ENCODE measurements at places on chromosomes 4 and X.
A peak's percentile ranks its signal among the peaks of the same experiment; 100 is the strongest.

DNA sequence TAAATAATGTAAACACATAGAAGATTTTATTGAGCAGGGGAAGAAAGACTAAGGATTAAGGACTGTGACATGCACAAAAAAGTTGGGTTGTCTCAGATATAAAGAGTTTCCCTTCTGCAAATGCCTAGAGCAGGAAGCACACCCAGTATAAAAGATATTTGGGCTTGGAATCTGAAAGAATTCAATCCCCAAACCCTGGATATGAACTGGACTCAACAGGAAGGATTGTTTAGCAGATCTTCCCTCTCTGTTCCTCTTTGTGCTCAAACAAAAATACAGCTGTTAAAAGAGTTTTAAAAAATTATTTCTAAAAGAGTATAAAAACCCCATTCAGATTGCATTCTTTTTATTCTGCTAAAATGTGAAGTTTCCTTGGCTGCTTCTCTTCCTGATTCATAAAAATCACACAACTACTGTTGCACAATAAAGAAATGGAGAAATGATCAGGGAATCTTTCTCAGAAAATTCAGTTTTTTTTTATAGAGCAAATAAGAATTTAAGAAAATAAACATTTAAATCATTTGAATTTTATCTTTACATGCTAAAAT is 71.4 kb downstream of the PDLIM5 start:
- DNase-seq: no peak

DNA sequence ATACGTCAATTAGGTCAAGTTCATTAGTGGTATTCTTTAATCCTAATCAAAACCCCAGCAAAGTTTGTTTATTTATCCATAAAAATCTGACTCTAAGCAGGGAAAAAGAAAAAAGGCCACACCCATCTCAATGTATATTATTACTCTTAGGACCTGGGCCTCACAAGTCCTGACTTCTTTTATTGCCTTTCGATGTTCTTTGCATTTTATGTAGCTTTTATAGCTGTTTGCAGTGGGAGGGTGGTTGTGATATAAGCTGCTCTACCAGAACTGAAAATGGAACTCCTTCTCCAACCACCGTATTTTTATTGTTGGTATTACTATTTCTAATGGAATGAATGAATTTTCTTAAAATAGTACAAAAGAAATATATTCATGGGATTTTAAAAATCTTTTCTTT is 163.3 kb upstream of the FAM47C start:
- DNase-seq: no peak

- no peak for DNase-seq
Measured at GRCh38 chrX:148363471-148364235, 136.8 kb upstream of the AFF2 start.

DNA sequence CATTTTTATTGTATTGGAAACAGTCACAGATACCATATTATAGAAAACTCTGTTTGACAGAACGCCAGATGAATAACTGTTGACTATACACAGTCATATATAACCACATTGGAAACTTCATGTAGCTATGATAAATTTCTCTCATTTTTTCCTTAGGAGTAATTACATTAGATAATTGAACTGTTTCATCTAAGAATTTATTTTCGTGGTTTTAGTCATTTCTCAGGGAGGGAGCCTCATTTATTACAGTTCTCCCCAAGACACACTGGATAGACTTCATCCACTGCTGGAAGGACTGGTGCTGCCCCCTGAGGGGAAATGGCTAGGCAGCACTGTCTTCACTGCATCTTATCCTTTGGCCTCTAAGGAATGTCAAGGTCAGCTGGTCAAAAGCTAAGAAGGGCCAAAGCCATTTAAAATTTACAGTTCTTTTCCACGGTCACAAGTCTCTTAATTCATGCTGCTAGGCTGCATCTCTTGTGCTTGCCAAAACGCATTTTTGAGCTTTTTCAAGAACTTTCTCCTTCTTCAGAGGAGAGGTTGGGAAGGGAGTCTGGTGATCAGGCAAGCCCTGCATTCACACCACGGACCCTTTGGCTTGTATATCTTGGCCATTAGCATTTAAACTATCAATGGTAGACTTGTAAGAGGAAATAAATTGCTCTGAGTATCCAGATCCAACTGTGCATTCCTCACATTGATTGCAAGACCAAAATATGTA is 145.1 kb downstream of the CBR4 start:
- DNase-seq: no peak

DNA sequence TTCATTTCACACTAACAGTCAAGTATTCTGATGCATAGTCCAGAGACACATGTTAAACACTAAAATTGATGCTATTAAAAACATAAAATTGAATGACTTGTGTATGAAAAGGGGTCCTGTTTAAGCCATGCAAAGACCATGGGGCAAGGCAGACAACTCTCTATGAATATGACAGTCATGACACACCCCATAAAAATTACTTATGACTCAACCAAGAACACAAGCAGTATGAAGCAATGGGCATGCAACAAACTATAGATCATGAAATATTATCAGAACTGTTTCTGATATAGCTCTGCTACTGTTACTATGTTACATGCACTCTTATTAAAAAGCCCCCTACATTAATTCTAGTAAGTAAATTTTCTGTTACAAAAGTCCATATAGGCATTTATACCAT is 57.5 kb upstream of the ZCCHC13 start:
- no peak for DNase-seq

- DNase-seq: no peak
Measured at GRCh38 chr4:107058828-107059227, 22.7 kb upstream of the DKK2 start.

- no peak for DNase-seq
Measured at GRCh38 chr4:128288689-128289106, 1.1 kb upstream of the PGRMC2 start.

DNA sequence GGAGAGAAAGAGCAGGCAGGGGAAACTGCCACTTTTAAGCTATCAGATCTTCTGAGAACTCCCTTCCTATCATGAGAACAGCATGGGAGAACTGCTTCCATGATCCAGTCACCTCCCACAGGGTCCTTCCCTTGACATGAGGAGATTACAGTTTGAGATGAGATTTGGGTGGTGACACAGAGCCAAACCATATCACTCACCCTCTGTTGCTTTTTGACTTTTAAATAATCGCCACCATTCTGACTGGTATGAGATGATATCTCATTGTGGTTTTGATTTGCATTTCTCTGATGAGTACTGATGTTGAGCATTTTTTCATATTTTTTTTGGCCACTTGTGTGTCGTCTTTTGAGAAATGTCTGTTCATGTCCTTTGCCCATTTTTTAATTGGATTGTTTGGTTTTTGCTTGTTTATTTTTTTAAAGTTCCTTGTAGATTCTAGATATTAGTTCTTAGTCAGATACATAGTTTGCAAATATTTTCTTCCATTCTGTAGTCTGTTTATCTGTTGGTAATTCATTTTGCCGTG is 6.5 kb upstream of the PAQR3 start:
- DNase-seq: no peak

DNA sequence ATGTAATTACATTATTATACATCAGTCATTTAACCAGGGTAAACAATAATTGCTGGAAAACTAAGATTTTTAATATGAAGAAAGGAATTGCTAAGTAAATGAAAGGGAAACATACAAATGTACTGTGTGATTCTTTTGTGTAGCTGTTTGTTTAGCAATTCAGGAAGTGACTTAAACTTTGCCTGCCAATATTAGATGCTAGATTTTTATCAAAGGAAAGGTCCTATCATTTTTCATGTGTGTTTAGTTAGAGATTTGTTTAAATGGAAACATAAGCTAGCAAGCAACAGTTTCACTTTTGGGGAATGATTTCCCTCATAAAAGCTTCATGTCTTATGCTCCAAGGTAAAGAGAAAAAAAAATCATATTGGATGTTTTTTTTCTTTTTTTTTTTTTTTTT is 95.1 kb upstream of the LIMCH1 start:
- DNase-seq: no peak

DNA sequence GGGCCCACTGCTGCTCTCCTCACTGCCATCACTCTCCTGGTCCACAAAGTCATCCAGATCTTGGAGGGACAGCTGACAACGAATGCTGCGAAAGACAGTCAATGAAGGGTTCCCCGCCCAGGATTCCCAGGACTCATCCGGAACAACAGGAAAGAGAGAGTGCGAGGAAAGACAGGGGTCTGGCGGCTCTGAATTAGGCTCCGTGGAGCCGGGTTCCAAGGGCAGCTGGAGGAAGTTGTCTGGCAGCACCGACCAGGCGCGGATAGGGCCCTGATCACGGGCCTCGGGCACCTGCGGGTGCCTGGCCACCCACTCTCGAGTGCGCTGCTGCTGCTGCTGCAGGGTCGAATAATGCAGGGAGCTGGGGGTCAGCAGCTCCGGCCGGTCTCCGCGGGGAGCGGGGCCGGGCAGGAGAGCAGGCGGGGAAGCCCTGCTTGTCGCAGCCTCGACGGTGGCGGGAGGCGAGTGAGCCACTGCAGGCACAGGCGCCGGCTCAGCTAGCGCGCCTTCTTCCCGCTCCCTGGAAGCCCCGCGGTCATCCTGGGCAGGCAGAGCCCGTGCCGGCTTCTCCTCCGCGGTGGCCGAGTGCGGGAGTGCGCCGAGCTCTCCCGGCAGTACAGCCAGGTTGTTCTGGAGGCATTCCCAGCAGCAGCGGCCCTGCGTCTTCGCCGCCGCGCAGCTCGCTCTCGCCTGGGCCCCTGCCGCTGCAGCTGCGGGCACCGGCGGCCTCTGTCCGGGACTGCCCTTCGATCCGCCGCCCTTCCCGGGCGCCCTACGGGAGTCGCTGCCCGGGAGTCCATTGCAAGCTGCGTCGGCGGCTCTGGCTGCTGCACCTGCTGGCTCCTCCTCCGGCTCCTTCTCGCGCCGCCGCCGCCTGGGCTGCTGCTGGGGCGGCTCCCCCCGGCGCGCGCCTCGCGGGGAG is 1.1 kb downstream of the SOWAHB start:
- peak; percentile 35 for DNase-seq

All from left ventricle myocardium superior (tissue), 1 donor.